ENCODE measurements at places on chromosomes 16 and 17. TPM values are rescaled to one million over a fixed set of nuclear protein-coding genes. Genes with fewer than 3 reads are reported as not detected.

The SLC46A1 gene
- total RNA-seq = 17.8 TPM

The RAB37 gene
- total RNA-seq = 2.5 TPM

The WFDC1 gene
- total RNA-seq = 9.3 TPM

The EFNB3 gene
- total RNA-seq = 18.7 TPM

The PRKCB gene
- total RNA-seq = 67.6 TPM

The SCNN1B gene
- 0.40 TPM for total RNA-seq

The DNAI2 gene
- total RNA-seq = 0.69 TPM

The ADCY7 gene
- 12.4 TPM for total RNA-seq

The TOX3 gene
- 4.8 TPM for total RNA-seq

The KRTAP1-5 gene
- total RNA-seq = not detected

The RGS11 gene
- total RNA-seq = 7.9 TPM

The NMT1 gene
- 77.9 TPM for total RNA-seq

The CTRB2 gene
- not detected for total RNA-seq

The CD300LF gene
- 1.5 TPM for total RNA-seq

The BCL6B gene
- total RNA-seq = 3.1 TPM

The SLC2A4 gene
- total RNA-seq = 1.9 TPM

The KRTAP2-1 gene
- not detected for total RNA-seq

The DNAH17 gene
- 0.61 TPM for total RNA-seq

DNA sequence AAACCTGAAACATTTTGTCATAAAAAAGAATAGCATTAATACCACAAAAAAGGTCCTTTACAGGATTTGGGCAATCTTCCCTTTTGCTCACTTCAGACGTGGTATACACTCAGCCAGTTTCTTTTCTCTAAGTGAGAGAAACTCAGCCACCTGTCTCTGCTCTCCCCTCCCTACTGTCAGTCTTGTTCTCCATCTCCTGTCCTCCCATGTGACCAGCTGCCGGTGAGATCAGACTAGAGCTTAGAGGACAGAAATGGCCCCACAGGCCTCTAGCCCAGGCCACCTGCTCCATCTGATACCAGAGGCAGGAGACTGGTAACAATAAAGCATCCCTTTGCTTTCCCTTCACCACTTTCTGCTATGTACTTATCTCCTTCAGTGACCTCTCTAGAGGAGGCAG is 34.9 kb downstream of the CMC2 start:
- no peak for DNase-seq

DNA sequence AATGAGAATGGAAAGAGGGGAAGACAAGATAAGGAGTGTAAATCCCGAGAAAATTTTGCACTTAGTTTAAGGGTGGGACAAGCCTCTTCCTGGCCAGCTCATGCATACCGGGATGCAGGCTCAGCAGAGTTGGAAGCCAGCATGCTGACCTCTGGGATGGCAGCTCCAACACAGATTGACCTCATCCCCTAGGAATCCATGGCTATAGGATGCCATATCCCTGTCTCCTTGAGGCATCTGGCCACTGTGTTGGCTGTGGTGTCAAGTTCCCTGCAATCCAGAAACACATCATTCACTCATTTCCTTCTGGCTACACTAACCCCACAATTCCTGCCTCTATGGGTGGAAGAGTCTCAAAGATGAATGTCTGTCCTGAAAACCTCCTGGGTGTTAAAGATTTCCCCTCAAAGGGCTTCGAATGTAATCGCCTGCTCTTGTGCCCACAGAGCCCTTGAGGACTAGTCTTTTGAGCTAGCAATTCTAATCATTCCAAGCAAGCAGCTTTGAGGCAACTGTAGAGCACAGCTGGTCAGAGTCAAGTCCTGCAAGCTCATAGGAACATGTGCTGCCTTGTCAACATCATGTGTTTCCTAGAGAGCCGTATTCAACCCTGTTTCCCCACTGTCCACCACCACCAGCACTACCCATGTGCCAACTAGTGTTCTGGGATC is 141.4 kb downstream of the PMP22 start:
- no peak for DNase-seq

GRCh38 chr17:33753452-33753851 is 460.4 kb upstream of the ASIC2 start:
- no peak for DNase-seq

GRCh38 chr16:16109453-16110110 is 113.7 kb downstream of the ABCC6 start:
- DNase-seq = no peak

DNA sequence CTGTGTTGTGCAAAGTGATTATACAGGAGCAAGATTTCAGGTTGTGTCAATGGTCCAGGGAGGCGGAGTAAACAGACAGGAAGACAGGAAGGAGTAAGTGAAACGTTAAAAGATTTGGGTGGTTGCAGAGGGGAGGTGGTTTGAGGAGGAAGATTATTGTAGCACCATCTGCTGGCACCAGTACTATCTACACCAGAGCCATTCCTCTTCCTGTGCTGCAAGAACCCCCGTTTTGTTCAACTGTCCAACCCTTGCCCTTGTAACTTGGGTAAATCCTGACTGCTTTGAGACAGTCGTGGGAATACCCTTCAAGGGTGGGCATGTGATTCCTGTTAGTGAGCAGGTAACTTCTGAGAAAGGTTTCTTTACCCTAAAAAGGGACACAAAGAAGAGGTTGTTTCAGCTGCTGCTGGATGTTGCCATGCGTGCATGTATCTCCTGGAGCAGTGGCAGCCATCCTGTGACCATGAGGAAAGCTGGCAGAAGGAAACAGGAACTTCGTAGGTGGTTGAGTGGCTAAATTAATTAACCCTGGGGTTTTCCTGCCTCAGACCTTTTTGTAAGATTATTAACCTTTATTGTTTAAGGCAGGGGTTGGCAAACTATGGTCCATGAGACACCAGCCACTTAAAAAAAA is 124.1 kb downstream of the PRKCA start:
- no peak for DNase-seq

DNA sequence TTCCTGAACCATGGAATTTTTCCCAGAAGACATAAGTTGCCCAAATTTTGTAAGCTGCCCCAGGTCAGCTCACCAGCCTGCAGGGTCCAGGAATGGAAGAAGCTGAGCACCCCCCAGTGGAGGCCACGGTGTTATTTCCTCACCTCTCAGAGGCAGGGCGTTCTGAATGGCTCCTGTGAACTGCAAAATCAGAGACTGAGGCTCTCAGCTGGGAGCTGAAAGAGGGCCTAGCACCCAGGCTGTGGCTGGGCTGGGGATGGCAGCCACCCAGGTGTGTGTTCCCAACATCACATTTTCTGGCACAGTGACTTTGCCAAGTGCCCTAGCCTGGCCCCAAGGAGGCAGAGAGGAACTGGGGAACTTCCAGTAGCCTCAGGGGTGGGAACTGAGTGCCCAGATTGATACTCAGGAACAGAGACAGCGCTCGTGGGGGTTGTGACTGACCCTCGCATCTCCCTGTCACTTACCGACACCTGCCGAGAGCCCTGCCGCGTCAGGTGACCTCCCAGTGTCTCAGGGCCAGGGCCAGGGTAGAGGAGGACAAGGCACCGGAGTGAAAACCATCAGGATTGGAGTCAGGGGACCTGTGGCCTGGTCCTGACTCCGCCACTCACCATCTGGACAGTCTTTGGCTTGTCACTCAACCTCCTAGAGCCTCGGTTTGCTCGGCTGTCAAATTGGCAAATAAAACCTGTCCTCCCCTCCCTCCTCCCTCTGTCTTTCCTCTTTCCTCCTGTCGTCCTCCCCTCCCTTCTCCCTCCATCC is 11.3 kb downstream of the CACNG4 start:
- DNase-seq = no peak

- no peak for DNase-seq
Measured at GRCh38 chr17:3963237-3964201, 718 bp downstream of the ATP2A3 start.

- no peak for DNase-seq
Measured at GRCh38 chr16:84654238-84654637, 5.9 kb downstream of the KLHL36 start.

GRCh38 chr16:86566601-86566965 is at the start of gene FOXC2:
Gene FOXC2 (plus strand): TSS chr16:86566829. CDS start chr16:86567336, 507 bp downstream.
- DNase-seq = no peak

- no peak for DNase-seq
Measured at GRCh38 chr17:30969989-30970830, 629 bp upstream of the RNF135 start.

DNA sequence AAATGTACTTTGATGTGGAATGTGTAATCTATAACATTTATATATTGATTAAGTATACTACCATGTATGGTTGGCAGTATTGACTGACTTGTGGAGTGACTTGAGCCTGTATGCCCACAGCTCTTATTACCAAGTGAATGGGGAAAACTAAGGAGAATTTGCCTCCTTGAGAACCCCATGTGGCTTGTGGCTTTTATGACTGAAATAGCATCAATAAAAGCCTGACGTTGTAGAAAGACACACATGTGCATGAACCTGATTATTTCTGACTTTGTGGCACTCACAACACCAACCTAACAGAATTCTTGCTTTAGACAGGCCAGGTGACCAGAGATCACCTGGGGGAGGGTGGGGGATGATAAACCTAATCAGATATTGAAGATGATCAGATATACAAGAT is 2.1 kb upstream of the LRRC75A start:
- DNase-seq = no peak

- DNase-seq = no peak
Measured at GRCh38 chr17:69300222-69300621, 26.7 kb downstream of the ABCA5 start.

GRCh38 chr16:57775661-57776469 is 26.4 kb downstream of the KIFC3 start:
- DNase-seq = peak; percentile 20

GRCh38 chr17:29613352-29613837 is 9.3 kb downstream of the CORO6 start:
- DNase-seq = peak; percentile 90

- DNase-seq = no peak
Measured at GRCh38 chr17:77316651-77317050, 175.9 kb downstream of the SEC14L1 start.

GRCh38 chr17:79572136-79572925 is 38.5 kb downstream of the RBFOX3 start:
- peak; percentile 64 for DNase-seq

GRCh38 chr17:80456465-80457235 is 19.8 kb downstream of the NPTX1 start:
- DNase-seq = no peak

GRCh38 chr16:85326794-85327181 is 214.5 kb upstream of the CIBAR2 start:
- no peak for DNase-seq

DNA sequence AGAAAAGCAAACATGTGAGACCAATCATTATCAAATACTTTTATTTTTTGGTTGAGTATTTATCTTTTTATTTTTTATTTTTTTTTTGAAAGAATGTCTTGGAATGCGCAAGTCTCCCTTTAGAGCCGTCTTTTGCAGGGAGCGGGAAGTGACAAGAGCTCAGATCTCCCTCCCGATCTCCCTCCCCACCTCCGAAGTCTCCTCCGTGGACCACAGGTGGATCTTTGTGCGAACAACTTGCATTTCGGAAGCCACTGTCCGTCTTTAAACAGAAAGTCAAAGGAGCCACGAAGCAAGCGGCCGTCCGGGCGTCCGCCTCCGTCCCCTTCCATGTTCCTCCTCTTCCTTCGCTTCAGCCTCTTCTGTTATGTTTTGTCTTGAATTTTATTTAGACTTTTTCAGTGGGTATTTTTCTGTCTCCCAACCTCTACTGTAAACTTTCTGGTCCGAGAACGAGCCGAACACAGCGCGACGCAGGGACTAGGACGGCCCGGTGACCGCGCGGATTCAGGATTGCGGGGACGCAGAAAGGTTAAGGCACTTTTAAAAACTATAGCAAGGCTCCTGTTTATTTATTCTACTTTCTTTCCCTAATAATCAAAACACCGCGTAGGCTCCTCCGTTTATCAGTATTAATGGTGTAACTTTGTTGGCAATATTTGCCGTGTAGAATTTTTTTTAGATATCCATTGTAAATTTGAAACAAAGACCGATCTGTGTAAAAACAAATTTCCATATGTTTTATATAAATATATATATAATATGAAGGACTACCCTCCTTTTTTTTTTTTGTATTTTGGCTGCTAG is 3.3 kb downstream of the FOXF1 start:
- no peak for DNase-seq

- no peak for DNase-seq
Measured at GRCh38 chr16:84841787-84842300, 22.1 kb downstream of the CRISPLD2 start.
